ENCODE measurements at places on chromosomes 5 and 9. TPM values are rescaled to one million over a fixed set of nuclear protein-coding genes. Genes with fewer than 3 reads are reported as not detected.

The TAS2R1 gene
- polyA plus RNA-seq, result 0.15 TPM

GRCh38 chr5:35926389-35927051 is 11.9 kb downstream of the CAPSL start:
- DNase-seq, result peak; percentile 61

DNA sequence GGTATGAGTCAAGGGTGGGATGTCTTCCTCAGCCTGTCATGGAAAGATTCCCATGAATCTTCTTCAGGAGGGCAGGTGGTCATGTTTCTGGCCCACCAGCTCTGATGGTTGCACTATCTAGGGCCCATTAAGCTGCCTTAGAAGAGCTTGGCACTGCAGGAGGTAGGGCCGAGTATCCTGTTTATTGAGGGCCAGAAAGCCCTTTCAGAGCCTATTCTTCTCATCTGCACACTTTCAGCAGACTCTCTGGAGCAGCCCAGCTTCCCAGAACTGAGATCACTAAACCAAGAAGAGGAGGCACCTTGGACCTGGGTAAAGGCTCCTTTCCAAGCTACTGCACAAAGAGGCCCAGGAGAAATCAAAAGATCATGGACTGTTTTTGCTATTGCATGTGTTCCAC is 146.5 kb downstream of the MTX3 start:
- DNase-seq, result no peak

The OTULINL gene
- polyA plus RNA-seq, result 12.7 TPM

The PAX5 gene
- 0.13 TPM for polyA plus RNA-seq

DNA sequence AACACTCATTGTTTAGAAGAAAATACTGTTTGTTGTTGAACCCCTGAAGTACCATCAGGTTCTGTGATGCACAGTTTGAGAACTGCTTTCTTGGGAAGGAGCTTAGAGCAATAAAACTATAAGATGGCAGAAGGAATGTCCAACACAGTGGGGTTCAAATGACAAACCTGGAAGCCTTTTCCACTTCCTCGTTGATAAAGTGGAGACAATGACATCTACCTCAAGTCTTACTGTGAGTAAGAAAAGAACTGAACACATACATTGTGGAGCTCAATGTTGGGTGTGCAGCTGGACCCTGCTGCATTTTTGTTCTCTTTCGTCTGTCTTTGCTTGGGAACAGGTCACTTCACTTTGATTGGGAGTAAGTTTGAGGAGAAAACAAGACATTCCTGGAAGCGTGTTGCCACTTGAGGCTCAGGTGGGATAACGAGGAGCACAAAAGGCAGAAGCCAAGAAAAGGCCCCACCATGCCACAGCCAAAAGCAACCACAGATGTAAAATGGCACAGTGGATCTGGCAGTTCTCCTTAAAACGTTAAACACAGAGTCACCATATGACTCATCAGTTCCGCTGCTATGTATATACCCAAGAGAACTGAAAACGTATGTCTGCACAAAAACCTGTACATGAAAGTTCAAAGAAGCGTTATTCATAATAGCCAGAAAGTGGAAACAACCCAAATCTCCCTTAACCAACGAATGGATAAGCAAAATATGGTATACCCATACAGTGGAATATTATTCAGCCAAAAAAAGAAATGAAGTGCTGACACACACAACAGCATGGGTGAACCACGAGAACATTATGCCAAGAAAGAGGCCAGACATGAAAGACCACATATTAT is 42.9 kb upstream of the SUB1 start:
- no peak for DNase-seq

- no peak for DNase-seq
Measured at GRCh38 chr5:16869821-16870796, 66.0 kb downstream of the MYO10 start.

DNA sequence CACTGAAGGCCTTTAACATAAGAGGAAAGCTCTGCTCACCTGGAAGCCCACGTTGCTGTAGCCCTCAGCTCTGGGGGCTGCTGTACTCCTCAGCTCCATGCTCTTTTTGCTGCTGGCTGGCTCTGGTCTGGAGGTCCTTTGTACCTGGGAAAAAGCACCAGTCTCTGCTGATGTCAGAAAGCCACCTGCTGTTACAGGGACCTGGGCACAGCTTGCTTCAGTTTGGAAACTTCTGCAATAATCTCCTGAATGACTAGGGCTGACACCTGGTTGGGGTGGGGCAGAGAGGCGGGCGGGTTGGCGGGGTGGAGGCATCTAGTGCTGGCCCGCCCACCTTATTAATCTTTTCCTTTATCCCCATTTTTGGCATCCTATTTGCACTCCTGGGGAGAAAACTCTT is at the start of gene SLC28A3:
SLC28A3 (minus strand) TSS at position 224 of the 400 bp plus-strand sequence; CDS start at position 99, 125 bp downstream.
- no peak for DNase-seq

DNA sequence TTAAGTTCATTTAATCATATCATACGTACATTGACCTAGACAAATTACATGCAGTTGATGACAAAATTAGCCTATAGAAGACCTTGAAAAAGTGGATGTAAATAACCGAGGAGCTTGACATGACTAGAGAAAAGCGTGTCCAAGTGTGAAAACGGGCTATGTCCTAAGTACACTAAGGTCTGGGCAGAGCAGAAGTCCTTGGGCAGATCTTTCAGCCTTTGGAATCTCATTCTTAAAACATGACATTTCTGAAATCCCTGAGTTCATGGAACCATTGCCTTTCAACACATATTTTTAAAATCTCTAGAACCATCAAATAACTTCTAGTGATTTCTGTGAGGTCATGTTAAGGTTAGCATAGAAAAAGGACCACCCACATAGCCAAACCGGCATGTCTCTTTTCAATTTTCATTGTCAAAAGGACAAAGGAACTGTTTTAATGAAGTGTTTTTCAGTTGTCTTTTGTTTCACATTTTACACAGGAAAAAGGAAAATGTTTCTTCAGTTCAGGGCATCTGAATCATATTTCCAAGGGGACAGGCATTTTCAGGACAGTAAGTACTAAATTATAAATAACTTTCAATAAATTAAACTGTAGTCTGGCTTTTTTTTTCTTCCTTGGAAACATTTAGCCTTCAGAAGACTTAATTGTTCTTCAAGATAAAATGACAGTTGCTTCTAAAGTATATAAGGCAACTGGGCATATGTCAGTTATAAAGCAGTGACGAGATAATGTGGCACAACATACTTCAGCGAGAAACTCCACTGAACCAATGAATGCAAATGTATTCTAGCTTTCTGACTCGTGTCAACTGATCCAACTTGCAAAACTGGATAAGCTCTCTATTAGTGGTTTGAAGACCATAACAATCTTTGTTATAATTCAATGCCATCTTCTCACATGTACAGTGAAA is 416.8 kb downstream of the NFIB start:
- DNase-seq, result no peak

- DNase-seq, result no peak
Measured at GRCh38 chr5:4387290-4387689, 752.8 kb upstream of the ADAMTS16 start.

- DNase-seq, result no peak
Measured at GRCh38 chr5:9380109-9380508, 165.8 kb downstream of the SEMA5A start.

The LHX6 gene
- polyA plus RNA-seq, result 5.7 TPM

- no peak for DNase-seq
Measured at GRCh38 chr9:93143830-93144530, 9.9 kb upstream of the NINJ1 start.

All from muscle of arm (tissue), 14 donors.